ENCODE measurements at places on chromosomes 12 and 14.

GRCh38 chr14:63632932-63633514 is 8.6 kb downstream of the WDR89 start:
- no peak for DNase-seq

DNA sequence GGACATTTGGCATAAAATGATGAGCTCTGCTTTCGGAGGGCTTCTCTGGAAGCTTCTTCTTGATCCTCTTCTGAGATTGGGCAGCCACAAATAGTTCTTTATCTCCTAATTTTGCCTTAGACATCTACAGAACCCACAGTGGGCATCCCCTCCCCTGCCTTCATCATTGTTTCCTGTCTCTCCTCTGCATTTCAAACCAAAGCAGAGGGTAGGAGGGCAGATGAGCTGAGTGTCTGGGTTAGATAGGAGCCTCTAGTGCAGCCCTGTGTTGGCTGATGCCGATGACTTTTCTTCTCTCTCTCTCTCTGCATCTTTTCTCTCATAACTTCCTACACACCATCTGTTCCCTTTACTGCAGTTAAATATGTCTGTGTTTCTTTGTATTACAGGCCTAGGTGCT is 8.5 kb upstream of the IL26 start:
- no peak for DNase-seq

GRCh38 chr12:45582536-45582935 is 147.0 kb upstream of the ARID2 start:
- no peak for DNase-seq

- no peak for DNase-seq
Observed at GRCh38 chr14:60695327-60695726, 28.8 kb downstream of the SIX4 start.

GRCh38 chr12:106455111-106455510 is 97.6 kb downstream of the POLR3B start:
- DNase-seq: no peak

- DNase-seq: no peak
Observed at GRCh38 chr12:98532687-98533304, 17.4 kb downstream of the TMPO start.

GRCh38 chr14:92088494-92088893 is 17.9 kb downstream of the ATXN3 start:
- DNase-seq: no peak

GRCh38 chr12:100484183-100484886 is 10.7 kb downstream of the NR1H4 start:
- DNase-seq: no peak

DNA sequence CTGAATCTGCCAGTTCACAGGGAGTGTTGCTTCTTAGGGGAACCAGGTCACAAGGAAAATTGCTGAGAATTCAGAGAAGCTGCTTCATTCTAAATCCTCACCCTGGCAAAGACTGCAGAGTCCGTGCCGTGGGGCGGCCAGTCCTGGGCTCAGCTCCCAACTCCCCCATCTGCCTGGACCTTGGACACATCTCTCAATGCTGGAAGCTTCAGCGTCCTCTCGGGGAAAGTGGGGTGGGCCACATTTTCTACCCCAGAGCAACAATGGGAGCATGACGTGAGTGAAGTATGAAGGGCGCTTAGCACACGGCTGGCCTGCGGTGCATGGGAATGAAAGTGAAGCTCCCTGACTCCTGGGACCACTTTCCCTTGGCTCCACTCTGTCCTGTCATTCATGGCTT is 31.2 kb downstream of the HVCN1 start:
- DNase-seq: no peak

DNA sequence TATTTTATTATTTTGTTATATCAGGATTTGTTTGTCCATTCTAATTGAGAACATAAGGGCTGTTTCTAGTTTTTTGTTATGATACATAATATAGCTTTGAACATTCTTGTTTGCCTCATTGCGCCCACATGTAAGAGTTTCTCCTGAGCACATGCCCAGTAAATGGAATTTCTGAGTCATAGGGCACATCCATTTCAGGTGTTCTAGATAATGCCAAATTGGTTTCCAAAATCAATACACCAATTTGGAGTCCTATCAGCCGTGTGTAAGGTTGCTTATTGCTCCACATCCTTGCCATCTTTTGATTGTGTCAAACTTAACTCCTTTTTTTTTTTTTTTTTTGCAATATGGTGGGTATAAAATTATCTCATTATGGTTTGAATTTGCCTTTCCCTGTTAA is 97.9 kb upstream of the RESF1 start:
- DNase-seq: no peak

GRCh38 chr14:34649344-34649743 is 19.4 kb upstream of the SNX6 start:
- no peak for DNase-seq

GRCh38 chr14:100677554-100678468 is 48.9 kb upstream of the DLK1 start:
- no peak for DNase-seq

DNA sequence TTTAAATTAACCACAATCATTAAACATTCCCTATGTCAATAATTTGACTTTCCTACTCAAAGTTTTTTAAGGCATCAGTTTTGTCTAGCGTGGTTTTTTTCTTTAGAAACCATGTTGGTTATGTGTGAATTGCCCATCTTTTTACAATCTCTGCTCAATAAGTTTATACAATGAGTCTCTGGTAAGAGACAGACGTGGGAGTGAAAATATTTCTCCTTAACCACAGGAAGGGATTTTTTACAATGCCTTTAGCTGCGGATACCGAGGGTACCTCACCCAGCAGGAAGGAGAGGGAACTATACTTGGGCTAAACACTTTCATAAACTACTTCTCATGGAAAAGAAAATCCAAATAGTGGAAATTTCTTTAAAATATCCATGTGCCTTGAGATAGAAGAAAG is 191.4 kb upstream of the BCL2L14 start:
- no peak for DNase-seq

- no peak for DNase-seq
Observed at GRCh38 chr14:71354801-71355200, 447.5 kb downstream of the PCNX1 start.

- DNase-seq: no peak
Observed at GRCh38 chr12:52907092-52907810, 2.4 kb upstream of the KRT8 start.

DNA sequence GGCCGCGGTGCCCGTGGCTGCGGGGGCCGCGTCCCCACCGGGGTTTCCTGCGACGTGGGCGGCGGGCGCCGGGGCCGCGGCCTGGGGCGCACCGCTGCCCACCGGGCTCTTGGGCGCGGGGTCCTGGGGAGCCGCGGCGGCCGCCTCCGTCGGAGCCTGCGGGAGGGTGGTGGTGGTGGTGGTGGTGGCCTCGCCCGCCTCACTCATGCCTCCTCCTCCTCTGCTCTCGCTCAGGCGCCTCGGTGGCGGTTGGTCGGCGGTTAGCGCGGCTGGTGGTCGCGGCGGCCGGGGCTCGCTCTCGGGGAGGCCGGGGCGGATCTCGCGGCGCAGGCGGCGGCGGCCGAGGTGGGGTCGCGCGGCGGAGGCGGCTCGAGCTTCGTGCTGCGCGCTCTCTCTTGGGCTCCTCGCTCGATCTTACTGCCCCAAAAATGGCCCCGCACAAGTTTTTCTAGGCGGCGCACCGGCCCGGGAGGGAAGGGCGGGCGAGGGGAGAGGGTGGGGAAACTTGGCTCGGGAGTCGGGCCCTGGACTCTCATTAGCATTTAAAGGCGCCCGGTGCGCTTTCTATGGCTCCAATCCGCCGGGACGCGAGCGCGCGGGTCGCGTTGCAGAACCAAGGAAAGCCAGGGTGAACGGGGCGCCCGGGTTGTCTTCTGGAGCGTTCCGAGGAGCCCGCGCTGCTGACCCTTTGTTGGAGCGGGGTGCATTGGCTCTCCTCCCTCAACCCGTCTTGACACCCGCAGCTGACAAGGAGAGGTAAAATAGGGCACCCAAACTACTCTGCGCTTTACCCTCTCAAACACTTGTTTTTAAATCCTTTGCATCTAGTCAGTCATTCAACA is at the start of gene YBX3:
Gene YBX3, minus strand, starts transcription at position 419 of the 842 bp plus-strand sequence. Its CDS starts 212 bp downstream, at position 207.
- peak; percentile 35 for DNase-seq

DNA sequence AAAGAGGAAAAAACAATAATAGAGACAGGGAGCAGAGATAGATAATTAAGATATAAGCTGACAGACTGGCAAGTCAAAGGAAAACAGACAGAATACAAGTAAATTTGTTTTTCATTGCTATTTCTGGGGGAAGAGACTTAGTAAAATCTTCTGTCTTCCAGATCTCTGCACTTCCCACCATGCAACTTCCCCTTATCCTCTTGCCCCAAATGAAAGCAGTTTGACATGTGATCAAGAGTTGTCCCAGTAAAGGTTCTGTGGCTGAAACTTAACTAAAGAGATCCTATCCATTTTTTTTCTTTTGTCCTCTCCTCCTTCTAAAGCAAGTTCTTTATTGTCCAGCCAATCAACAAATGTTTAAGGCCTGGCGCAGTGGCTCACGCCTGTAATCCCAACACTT is 1.5 kb upstream of the MLF2 start:
- no peak for DNase-seq

DNA sequence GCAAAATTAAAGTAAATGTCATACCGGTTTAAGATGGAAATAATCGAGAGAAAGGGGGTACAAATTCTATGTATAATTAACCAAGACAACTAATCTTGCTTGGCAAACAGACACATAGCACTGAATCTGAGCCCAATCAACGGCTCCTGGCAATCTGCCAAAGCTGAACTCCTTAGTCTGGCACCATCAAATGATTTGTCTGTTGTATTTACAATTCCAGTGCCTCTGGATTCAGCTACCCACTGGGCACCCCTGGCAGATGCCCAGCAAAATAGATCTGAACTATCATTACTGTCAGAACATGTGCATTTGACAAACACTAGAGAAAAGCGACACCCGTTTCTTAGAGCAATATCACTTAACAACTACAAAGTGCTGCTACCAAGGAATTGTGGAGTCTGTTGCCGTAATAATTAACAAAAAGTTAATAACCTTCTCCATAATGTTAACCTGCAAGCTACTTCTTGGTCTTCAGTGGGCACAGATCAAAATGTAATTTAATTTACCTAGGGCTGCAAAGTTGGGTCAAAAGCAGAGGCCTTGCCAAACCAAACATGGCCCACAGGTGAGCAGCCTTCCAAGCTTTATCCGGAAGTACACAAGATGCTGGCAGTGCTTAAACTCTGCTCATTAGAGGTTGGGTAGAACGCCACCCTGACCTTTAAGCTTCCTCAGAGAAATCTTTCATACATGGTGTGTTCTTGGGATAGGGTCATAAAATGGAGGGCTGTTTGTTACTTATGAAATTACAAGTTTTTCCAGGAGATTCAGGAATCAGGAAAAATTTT is 7.6 kb downstream of the EGLN3 start:
- DNase-seq: no peak

- no peak for DNase-seq
Observed at GRCh38 chr14:57227083-57227482, 41.6 kb downstream of the EXOC5 start.
